ENCODE measurements at places on chromosomes 3 and 15.

DNA sequence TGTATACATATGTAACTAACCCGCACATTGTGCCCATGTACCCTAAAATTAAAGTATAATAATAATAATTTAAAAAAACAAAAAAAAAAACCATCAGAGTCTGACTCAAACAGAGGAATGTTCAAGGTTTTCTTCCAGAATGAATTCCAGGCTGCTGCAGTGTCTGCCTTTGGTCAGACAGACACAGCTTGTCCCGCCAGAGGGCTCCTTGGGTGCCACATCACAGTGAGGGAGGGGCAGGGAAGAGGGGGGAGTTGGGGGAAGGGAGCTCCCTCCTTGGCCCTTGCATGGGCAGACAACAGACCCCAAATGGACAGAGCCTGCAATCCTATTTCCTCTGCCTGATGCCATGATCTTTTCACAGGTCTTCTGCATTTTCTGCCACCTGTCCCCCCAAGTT is 36.5 kb downstream of the ITGB5 start:
- no peak for DNase-seq

GRCh38 chr3:23189187-23189586 is 13.9 kb upstream of the UBE2E2 start:
- no peak for DNase-seq

DNA sequence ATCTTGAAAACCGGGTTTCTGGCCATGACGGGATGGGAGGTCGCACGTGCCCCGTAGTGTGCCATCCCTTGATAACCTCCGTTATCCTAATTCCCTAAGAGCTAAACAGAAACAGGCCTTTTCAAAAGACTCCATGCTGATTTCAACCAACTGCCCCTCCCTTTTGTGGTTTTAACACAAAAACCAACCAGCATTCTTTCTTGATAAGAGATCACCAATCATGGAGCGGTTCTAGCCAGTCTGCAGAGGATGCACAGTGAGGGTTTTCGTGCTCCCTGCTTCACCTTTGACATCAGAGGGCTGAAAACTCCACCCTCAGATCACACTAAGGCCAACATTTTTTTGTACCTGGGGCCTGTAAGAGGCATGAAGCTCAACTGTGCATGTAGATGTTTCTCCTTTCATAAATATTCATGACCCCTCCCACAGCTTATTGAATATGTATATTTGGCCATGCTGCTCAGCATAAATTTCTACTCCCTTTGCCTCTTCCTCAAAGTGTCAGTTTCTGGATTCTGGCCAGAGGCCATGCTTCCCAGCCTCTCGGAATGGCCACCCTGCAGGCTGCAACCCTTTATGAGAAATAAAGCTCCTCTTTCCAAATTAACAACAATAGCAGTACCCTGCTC is 41.3 kb downstream of the FAM3D start:
- DNase-seq: no peak

DNA sequence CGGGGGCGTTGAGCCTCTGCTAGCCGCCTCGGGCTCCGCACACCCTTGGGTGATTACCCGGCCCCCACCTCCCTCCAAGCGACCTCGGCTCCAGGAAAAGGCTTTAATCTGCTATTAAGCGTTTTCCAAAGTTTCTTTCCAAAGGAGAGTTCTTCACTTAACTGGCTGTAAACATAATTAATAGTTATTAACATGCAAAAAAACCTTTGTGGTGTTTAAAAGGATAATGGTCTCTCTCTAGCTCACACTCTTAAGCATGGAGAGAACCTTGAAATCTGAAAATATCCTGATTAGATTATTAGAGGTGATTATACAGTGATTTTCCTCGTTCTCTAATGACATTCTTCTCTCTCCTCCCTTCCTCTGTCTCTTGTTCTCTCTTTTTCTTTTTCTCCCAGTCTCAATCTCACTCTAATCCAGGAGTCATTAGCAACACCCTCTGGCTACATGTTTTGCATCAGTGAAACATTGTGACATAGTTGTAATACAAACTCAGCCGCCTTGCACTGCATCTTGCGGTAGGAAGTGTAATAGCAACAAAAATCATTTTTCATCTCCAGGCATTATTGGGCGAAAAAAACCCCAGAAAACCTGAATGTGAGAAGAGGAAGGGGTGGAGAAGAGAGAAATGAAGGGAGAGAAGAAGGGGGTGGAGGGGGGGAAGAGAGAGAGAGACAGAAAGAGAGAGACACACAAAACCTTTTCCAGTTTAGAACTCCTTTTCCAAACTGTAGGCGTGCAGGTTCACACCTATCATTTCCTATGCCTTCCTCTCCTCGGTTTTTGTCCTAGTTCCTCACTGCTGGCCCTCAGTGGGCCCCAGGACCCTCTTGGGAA is 24.4 kb downstream of the NR2F2 start:
- no peak for DNase-seq

GRCh38 chr15:55863911-55864310 is 121.0 kb upstream of the PRTG start:
- no peak for DNase-seq

DNA sequence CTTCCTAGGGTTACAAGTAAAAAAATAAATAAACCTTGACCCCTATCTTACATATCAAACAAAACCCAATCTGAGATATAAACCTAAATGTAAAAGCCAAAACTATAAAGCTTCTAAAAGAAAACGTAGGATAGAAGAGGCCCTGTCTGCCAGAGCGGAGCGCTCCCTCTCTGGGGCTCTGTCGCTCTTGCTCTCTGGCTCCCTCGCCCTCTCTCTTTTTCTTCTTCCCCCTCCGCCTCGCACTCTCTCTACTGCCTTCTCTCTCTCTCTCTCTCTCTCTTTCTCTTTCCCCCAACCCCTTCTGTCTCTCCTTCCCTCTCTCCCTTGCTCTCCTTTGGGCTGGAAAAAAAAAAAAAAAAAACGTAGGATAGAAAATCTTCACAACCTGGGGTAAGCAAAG is 21.6 kb downstream of the RYK start:
- DNase-seq: no peak
